ENCODE measurements at places on chromosomes 3 and 15. TPM values are rescaled to one million over a fixed set of nuclear protein-coding genes. Genes with fewer than 3 reads are reported as not detected.

GRCh38 chr15:34650177-34650576, 66.7 kb upstream of the GOLGA8B start:
- no peak for DNase-seq

- DNase-seq = no peak
Observed at GRCh38 chr3:85939074-85939482, 980.3 kb downstream of the CADM2 start.

GRCh38 chr15:98428253-98428989, 219.9 kb upstream of the IGF1R start:
- DNase-seq = peak; percentile 24

- DNase-seq = no peak
Observed at GRCh38 chr3:141783632-141784031, 20.4 kb downstream of the GRK7 start.

NT5DC2 gene
- 47.6 TPM for total RNA-seq

- DNase-seq = no peak
Observed at GRCh38 chr3:38543586-38543985, 47.4 kb downstream of the EXOG start.

GRCh38 chr3:191220908-191221307, 21.9 kb downstream of the OSTN start:
- no peak for DNase-seq

DNA sequence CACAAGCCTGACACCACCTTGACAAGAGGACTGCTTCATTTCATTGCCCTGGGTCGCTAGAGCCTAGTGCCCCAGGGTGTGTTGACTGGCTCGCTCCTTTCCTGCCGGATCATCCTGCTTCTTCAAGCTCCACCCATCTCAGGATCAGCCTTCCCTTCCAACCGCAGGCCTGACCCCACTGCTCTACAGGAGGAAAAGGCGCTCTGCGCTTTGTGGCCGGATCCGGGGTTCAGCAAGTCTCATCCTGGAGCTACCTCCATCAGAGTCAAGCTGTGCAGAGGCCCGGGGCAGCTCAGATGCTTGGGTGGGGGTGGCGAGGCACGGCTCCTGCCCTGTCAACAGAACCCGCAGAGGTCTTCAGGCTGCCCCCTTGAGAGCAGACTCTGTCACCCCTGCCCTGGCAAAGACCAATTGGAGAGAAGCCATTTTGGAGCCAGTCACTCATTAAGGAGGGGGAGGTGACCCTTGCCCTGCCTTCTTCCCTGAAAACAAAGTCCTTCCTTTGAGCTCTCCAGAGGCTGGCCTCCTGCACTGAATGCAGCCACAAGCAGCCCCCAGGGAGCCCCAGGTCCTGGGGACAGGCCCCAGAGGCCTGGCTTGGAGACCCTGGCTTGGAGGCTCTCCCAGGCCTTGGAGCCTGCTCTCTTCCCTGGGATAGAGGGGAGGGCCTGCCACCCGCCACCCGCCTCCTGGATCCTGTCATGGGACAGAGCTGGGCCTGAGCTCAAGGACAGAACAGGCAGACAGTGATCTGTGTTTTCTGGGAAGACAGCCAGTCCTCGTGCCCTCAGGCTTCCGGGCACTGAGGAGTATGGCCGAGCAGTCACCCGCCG, 80.3 kb downstream of the CPN2 start:
- peak; percentile 86 for DNase-seq

- no peak for DNase-seq
Observed at GRCh38 chr3:122635789-122636188, 44.9 kb upstream of the PARP14 start.

CCR4 gene
- 0.56 TPM for total RNA-seq
